ENCODE measurements at places on chromosomes 3 and 15.

GRCh38 chr15:51375966-51376640 lies 34.6 kb downstream of the GLDN start:
- H3K27ac ChIP-seq, result no peak overlapping the region
- DNase-seq, result no peak
- no peaks in the 10 kb centered on the region for H3K4me1 ChIP-seq

DNA sequence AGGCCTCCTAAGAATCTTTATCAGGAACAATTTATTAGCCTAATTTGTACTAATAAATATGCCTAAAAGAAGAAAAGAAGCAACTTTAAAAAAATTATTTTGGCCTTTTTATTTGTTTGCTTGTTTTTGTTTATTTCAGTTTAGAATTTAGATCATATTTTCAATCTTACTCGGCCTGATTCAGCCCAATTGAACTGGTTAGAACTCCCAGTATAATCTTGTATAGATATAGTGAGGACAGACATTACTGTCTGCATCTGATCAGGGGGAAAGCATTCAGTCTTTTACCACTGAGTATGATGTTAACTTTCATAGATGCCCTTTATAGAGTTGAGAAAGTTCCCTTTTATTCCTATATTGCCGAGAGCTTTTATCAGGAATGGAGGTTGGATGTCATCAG lies 56.0 kb upstream of the CSTA start:
- no peaks in the 10 kb centered on the region for H3K36me3 ChIP-seq
- no peak overlapping the region for H3K4me3 ChIP-seq
- peaks cover 16% of the 10 kb centered on the region for H3K27me3 ChIP-seq
- no peak overlapping the region for H3K27ac ChIP-seq

GRCh38 chr15:85048430-85048829 lies 66.8 kb downstream of the PDE8A start:
- H3K4me1 ChIP-seq, result peaks cover 20% of the 10 kb centered on the region
- no peak for DNase-seq
- H3K27ac ChIP-seq, result no peak overlapping the region
- peaks cover 2% of the 10 kb centered on the region for H3K36me3 ChIP-seq

GRCh38 chr15:66631616-66632263 lies 65.9 kb upstream of the LCTL start:
- no peak overlapping the region for H3K4me3 ChIP-seq
- no peak for DNase-seq
- no peak overlapping the region for H3K27ac ChIP-seq
- no peaks in the 10 kb centered on the region for H3K4me1 ChIP-seq
- H3K36me3 ChIP-seq, result no peaks in the 10 kb centered on the region

DNA sequence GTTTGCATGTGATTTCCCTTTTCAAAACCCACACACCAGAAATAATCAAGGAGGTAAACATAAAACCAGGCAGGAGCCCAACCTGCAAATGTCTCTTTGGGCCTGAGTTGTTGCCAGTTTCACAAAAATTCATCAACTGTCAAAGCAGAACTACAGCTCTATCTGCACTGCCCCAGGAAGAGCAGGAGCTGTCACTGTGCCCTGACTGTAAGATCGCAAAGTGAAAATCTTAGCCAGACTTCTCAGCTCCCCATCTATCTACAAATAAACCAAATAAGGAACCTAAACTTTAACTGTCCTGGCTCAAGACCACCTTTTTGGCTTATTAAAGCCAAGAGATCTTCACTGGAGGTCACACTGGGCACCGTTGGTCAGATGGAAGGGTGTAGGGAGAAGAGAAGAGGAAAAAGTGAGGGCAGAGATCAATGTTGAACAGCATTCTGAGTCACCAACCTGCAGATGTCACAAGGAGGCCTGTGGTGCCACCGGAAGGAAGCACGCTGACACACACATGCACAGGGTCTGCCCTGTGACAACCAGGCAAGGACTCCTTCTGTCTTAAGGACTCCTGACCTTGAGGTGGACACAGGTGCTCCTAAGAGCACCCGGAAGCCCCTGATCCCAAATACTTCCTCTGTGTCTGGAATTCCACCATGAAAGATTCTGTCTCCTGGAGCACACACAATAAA lies 58.7 kb downstream of the RPN1 start:
- peak overlapping the region; percentile 21 for H3K27ac ChIP-seq
- peak; percentile 42 for DNase-seq
- H3K4me1 ChIP-seq, result peaks cover 22% of the 10 kb centered on the region
- peak overlapping the region; percentile 21 for H3K4me3 ChIP-seq
- peaks cover 3% of the 10 kb centered on the region for H3K36me3 ChIP-seq
- H3K27me3 ChIP-seq, result no peaks in the 10 kb centered on the region
